Ammon's horn (tissue), 1 donor: ENCODE measurements at places on chromosomes 3 and 15.

DNA sequence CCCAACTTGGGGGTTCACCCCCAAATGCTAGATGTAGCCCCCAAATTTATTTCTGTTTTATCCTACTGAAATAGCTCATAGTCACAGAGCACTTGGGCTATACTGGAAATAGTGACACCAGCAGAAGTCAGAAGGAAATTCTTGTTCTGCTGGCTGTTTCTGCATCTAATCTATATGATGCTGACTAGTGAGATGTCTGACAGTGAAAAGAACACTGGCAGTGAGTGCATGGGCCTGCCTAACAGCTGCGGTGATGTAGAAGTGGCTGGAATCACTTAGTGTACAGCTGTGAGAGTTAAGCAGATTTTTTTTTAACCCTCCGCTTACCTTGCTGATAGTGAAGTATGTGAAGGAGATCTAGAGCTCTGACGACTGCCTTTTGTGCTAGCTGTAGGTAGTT lies 14.0 kb downstream of the TTC14 start:
- DNase-seq = no peak

- peak; percentile 14 for DNase-seq
These were observed 794 bp downstream of the ARPP19 start for GRCh38 chr15:52567871-52568600.

DNA sequence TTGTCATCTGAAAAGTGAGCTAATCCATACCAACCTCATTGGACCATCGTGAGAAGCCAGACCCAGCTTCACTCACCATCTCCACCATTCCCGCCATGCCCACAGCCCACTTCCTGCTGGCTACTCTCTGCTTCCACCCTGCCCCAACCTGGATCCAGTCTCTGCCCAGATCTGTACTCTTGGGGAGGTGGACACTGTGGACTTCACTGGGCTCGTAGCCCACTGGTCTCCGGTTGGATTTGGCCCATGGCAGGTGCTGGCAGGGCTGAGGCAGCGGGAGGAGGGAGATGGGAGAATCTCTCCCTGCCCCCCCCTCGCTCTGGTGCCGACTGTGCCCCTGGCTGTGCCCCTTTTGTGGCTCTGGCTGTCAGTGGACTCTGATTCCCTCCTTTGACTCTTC lies 193.8 kb downstream of the ABHD5 start:
- DNase-seq = no peak

GRCh38 chr3:73603762-73604171 lies 21.0 kb downstream of the PDZRN3 start:
- DNase-seq = no peak

GRCh38 chr15:58115692-58116091 lies 22.5 kb upstream of the AQP9 start:
- DNase-seq = no peak

DNA sequence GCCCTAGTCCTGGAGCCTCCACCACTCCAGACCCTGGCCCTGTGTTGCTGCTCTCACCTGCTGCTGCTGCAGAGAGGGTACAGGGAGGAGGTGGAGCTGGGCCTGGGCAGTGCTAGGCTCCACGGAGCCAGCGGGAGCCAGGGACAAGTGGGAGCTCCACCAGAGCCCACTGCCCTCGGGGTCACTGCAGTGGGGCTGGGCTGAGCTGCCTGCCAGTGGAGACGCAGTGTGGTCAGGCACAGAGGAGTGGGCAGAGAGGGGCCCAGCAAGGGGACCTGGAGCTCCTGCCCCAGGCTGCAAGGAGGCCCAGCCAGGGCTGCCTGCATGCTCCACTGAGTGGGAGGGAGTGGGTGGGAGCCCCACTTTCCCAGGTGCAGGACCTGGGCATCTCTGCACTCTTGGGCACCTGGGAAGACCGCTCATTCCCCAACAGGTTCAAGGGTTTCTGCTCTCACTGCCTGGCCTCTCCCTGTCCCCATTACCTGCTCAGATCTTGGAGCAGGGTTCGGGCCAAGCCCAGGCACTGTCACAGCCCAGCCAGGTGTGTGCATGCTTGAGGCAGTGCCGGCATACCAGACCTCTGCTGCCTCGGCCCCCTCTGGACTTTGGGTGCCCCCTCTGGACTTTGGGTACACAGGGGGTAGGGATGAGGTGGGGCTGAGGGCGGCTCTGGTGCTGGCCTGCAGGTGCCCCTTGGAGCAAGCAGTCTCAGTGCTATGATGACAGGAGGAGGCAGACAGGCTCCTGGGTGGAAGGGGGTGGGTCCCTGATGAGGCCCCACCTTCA lies 308.0 kb downstream of the DOCK3 start:
- no peak for DNase-seq

DNA sequence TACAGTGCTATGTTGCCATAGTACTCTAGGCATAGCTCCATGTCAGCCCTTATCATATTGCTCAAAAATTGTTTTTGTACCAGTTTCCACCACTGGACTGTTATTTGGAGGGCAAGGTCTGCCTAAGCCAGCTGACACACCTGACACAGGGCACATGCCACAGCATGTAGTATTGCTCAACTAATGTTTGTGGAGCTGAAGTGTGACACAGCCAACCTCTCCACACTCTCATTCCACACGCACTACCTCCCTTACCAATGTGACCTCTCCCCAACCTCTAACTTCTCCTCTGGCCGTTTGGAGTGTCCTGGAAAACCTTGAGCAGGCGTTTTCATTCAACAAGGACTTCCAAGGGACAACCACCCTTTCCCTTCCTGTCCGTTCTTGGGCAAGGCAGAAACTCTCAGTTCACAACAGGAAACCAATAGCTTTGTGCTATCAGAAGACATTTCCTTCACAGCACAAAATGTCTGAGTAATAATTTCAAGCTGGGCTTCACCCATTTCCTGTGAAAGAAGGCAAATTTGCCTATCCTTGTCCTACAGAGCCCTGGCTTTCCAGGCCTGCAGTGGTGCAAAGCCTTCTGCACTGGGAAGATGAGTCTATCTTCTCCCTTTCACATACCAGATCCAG lies 38.4 kb downstream of the TLNRD1 start:
- DNase-seq = no peak

DNA sequence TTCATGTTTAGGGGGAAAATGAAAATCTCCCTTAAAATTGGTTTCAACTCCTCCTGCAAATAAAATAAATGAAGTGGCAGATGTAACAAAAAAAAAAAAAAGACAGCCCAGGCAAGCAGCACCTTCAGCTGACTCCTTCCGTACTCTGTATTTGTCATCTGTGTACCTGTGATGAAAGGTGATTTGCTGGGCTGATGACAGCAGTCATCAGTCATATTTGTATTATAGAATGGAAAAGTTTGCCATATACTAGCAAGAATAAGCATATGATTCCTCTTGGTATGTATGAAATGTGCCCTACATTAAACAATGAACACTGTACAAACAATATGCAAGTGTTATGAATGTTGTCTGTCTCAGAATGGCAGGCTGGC lies 44.1 kb upstream of the WWTR1 start:
- no peak for DNase-seq

DNA sequence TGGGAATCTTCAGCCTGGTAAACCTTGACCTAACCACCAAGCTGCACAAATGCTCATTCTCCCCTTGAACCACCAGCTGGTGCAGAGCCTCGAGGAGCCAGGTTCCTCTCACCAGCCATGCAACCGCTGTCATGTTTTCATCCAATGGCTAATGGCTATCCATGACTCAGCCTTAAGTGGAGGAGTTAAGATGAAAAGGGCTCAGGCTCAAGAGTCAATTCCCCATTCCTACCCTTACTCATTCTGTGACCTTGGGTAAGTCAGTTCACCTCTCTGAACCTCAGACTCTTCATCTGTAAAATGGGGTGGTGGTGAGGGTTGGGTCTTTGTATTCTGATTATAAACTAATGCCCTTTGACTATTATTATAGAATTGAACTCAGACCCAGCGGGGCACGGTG lies 515.6 kb downstream of the SHQ1 start:
- DNase-seq = no peak

GRCh38 chr15:87713475-87713879 lies 543.1 kb downstream of the NTRK3 start:
- no peak for DNase-seq

DNA sequence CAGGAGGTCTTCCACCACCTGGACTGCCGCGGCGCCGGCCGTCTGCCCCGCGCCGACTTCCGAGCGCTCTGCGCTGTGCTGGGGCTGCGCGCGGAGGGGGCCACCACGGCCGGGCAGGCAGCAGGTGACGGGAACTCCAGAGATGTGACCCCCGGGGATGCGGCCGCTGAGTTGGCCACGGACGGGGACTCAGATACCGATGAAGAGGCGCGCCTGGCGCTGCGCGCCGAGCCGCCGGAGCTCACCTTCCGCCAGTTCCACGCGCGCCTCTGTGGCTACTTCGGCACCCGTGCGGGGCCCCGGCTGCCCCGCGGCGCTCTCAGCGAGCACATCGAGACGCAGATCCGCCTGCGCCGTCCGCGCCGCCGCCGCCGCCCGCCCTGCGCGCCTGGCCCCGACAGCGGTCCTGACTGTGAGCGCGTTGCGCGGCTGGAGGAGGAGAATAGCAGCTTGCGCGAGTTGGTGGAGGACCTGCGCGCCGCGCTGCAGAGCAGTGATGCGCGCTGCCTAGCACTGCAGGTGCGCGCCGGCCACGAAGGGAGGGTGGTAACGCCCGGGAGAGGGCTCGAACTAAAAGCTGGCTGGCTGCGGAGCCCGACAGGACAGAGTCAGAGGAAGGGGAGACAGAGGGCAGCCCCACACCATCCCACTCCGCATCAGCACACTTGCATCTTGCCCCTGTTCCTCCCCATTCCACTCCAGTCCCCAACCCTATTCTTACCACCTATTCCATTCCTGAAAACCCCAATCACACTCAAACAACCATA lies 885 bp downstream of the EFCC1 start:
- DNase-seq = no peak

GRCh38 chr3:147400111-147400510 lies 6.2 kb downstream of the ZIC4 start:
- DNase-seq = no peak

- no peak for DNase-seq
These were observed 25.9 kb upstream of the GP9 start for GRCh38 chr3:129034642-129035041.

- no peak for DNase-seq
These were observed 151.4 kb upstream of the MCTP2 start for GRCh38 chr15:94079968-94080367.

DNA sequence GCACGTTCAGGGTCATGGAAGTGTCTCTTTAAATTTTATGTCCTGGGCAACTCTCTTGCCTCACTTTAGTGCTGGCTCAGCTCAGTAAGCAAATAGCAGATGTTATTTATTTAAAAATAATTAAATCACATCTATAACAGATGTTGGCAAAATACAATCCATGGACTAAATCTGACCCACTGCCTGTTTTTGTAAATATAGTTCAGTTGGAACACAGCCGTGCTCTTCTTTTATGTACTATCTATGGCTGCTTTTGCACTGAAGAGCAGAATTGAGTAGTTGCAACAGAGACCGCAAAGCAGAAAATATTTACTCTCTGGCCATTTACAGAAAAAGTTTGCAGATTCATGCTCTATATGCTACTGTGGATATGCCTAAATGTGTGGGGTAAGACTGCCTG lies 79.2 kb downstream of the SAMMSON start:
- DNase-seq = no peak

GRCh38 chr3:58749948-58750347 lies 83.4 kb upstream of the FAM3D start:
- DNase-seq = no peak

- DNase-seq = no peak
These were observed 853.5 kb downstream of the TUSC7 start for GRCh38 chr3:117563063-117563462.

- DNase-seq = no peak
These were observed 5.1 kb downstream of the DPH6 start for GRCh38 chr15:35540885-35541284.

- peak; percentile 97 for DNase-seq
These were observed 49.1 kb upstream of the LIMD1 start for GRCh38 chr3:45545476-45545875.

GRCh38 chr3:56747150-56747549 lies 54.6 kb downstream of the ARHGEF3 start:
- DNase-seq = no peak

DNA sequence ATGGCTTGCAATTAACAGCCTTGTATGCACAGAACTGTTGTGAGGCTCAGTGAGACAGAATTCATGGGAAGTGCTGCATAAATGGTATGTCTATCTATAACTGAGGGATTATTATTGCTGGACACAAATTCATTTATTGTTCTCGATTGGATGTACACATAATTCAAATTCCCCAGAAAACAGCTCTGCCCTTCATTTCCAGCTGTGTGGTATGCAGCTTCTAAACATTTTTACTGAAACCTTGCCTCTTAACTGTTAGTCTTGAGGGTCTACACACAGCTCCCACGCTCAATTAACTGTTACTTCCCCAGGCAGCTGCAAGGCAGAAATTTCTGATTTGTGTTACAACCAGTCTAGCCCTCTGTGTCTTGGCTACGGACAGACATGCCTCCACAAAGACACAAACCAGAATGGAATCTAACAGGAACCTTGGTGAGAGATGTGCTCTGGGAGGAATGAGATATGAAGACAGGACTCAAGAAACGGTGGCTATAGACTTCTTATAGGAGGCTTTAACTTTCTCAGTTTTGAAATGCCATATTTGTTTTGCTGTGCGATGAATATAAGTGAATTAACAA lies 139.7 kb upstream of the TBL1XR1 start:
- DNase-seq = no peak

DNA sequence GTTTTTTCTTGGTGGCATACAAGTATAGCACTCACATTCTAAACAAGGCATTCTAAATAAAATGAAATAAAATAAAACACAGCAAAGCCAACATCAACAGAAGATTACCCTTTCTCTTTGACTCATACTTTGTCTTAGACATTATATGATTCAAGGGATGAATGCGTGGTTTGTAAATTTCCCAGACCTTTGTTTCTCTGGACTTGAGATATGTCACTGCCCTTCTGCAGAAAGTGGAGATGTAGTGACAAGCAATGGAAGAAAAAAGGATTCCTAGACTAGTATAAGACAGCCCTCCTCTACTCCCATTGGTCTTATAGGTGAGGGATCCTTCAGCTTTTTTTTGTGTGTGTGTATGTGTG lies 22.4 kb downstream of the NANOGP8 start:
- DNase-seq = no peak

GRCh38 chr15:66574596-66574950 lies 8.8 kb upstream of the LCTL start:
- DNase-seq = no peak

DNA sequence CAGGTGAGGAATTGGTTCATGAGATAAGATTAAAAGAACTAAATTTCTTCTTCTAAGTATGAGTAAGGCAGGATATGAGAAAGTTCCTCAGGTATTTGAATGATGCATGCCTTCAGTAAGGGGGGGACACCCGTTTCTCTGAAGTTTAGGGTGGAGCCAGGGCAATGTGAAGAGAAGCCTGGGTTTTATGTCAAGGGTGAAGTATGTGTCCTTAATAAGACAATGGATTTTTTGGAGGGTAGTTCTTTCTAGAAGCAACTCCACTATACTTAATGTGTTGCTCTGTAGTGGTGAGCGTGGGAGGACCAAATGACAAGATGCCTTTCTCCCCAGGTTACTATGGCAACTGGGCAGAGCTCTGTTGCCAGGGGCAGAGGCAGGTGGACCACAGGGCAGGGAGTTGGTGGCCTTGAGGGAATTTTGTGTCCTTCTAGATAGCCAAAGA lies 44.0 kb downstream of the PHLDB2 start:
- no peak for DNase-seq
